ENCODE measurements at places on chromosomes 1 and 21.

DNA sequence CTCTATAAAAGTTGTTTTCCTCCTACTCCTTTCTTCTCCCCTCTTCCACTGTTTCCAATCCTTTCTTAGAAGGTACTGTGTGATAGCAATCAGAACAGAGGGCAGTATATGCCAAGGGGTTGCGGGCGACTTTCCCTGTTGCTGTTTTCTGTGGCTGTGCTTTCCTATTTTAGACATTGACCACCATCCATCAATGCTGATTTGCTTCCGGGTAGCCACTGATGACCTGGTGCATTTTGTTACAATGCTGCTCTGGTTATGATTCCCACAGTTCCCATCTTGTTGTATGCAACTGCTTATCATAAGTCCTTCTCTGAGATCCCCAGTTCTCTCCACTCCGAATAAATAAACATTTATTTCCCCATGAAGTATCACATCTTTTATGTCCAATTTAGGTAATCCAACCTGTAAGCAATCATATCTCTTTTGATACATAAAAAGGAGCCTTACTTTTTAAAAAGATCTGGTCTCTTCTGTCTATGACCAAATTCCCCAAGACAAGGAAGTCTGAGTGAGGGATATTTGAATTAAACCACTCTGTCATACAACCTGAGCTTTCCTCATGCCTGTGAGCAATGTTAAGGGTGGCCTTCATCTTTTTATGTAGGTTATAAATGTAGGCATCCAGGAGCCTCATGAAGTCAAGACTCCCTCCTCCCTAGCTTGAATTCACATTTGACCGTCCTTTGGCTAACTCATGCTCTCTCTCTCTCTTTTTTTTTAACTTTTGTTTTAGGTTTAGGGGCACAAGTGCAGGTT is 52.5 kb upstream of the CD55 start:
- no peak for DNase-seq

GRCh38 chr21:41600116-41600515 is 92.2 kb upstream of the TMPRSS2 start:
- DNase-seq: no peak

DNA sequence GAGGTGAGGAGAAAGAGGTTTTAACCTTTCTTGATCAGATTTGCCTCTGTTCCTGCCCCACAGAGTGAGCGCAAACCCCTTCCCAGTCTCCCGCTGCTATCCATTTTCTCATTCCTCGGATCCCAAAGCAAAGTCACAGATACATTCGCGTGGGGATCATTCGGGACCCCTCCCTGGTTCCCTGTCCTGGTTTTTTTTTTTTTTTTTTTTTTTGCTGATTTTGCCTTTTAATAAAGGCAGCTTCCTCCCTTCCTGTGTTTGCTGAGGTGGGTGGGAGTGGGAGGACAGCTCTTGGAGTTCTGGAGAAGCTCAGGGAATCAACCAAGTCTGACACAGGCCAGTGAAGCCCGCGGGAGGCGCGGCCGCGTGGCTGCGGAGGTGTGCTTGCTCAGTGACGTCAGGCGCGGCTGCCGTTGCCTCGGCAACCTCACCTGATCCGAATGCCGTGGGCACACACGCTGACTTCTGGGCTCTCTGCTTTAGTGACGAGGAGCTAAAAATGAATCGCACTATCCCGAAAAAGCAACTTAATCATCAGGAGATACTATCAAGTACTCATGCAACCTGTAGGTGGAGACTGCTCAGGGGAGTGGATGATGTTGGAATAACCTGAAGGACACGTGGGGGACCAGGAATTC is 106.4 kb downstream of the TBX19 start:
- DNase-seq: peak; percentile 78

- DNase-seq: no peak
Measured at GRCh38 chr1:21307663-21308305, 17.5 kb upstream of the ECE1 start.

DNA sequence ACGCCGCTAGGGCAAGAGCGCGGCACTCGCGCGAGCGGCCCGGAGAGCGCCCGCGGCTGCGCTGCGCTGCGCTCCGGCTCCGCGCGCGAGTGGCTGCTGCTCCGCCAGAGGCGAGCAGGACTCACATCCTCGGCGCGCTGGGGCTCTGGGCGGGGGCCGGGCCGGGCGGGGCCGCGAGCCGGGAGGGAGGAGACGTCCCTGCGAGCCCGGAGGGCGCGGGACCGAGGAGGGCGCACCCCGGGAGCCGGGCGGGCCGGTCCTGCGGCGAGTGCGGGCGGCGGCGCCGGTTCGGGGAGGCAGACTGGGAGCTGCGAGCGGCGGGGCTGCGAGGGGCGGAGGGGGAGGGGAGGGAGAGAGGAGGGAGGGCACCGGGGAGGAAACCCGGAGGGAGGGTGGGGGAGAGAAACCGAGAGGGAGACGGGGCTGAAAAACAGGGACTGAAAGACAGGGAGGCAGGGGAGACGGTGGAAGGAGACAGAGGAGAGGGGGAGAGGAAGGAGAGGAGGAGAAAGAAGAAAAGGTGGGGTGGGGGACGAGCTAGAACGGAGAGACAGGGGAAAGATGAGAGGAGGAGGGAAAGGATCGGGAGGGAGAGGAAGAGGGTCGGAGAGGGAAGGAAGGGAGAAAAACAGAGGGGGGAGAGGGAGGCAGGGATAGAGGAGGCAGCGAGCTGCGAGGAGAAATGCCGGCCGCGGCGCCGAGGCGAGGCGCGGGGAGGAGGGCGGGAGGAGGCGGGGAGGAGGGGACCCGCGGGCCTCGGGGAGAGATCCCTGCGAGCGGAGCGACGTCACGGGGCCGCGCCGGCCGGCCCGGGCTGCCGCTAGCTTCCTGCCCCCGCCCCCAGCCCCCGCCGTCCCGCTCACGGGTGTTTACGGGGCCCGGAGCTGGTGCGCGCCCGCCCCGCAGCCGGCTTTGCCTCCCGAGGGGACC is at the start of gene CAMK2N1:
CAMK2N1 (minus strand) TSS at position 684 of the 930 bp plus-strand sequence. CDS start 831 bp downstream, outside the sequence.
- peak; percentile 72 for DNase-seq

DNA sequence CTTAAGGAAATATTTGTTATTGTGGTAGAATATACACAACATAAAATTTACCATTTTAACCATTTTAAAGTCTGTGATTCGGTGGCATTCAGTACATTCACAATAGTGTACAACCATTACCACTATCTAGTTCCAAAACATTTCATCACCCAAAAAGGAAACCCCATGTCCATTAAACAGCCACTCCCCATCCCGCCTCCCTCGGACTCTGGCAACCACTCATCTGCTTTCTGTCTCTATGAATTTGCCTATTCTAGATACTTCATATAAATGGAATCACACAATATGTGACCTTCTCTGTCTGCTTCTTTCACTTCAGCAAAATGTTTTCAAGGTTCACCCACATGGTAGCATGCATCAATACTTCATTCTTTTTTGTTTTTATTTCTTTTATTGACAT is 51.3 kb downstream of the PTP4A2 start:
- DNase-seq: no peak

- DNase-seq: peak; percentile 75
Measured at GRCh38 chr1:6465461-6466005, 440 bp downstream of the TNFRSF25 start.

DNA sequence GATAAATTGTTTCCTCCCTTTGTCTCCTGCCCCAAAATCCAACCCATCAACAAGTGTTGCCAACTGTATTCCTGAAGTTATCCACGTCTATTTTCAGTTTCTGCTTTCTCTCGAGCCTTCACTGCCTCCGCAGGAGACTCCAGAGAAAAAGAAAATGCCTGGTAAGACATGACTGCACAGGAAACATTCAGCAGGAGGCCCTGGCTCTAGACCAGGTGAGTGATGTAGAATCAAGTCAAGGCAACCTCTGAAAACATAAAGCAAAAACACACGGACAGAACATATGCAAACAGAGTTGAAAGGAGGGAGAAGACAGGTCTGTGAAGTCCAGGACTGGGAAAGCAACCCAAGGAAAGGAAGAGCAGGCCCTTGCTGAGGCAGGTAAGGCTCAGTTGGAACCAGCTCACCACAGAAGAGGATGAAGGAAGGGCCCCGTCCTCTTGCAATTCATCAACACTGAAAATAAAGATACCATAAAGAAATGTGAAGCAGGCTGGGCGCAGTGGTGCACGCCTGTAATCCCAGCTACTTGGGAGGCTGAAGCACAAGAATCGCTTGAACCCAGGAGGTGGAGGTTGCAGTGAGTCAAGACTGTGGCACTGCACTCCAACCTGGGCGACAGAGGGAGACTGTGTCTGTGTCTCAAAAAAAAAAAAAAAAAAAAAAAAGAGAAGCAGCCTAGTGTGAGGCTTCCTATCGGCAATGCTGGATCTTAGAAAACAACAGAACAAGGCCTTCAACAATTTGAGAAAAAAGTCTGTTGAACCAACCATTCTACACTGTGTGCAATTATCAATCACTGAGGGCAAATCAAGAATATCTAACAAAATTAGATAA is 8.8 kb downstream of the NOL9 start:
- DNase-seq: no peak

DNA sequence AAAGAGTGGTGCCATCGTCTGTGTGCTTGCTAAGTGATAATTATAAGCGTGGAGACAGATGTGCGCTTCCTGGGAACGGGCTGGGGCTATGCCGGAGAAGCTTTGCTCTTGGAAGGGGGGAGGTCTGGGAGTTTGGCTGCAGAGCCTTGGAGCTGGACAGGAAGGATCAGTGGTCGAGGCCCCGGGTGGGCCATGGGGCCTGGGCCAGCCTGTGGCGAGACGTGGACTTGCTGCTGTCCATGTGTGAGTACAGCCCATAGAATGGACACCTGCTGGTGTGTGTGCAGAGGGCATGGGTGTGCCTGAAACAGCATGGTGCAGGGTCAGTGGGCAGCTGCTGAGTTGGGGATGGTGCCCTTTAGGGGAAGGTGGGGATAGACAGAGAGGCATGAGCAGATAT is 121.3 kb downstream of the PCBP3 start:
- DNase-seq: no peak

DNA sequence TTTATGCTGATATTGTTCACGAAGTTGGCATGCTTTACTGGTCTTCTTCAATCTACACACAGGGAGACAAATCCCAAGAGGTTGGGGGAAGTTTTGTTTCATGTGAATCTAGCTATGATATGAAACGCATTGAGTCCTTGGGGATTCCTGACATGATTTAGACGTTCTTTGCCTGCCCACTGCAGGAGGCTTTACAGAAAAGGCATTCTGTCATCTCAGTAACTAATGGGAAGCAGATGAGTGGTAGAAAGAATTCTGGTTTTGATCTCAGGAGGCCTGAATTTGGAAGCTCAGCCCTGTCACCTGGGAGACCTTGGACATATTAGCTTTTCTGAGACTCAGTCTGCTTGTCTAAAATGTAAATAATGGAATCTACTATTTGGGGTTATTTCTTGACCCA is 383.0 kb upstream of the NFIA start:
- DNase-seq: no peak

- no peak for DNase-seq
Measured at GRCh38 chr1:172476218-172476811, 32.4 kb upstream of the PIGC start.

- no peak for DNase-seq
Measured at GRCh38 chr1:89527750-89528381, 3.2 kb downstream of the LRRC8B start.

DNA sequence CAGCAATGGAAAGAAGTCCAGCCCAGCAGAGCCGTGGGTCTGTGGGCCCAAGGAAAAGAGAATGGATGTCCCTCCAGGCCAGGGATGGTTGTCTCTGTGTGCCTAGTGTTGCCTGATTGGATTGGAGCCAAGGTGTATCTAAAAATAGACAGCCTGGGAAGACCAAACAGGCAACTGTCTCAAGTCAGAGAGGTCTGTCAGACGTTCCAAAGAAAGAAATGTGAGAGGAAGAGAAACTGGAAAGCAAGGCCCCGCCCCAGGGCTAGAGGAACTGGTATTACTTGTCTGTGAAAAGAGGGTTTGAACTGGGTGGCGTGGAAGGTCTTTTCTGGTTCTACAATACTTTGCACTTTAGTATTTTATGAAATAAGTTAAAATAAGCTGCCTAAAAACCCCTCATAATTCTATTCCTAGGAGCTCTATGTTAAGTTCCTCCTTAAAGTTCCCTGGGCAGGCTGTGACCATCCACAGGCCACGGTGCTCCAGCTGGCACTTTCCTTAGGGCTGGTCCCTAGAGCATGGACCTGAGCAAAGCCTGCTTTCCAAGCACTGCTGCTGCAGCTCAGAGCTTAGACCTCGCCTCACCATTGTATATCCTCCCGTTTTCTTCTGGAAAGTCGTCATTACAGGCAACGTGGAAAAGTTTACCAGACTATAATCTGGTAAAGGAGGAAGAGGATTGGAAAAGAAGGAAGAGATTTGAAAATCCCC is 151.6 kb downstream of the DISC1 start:
- DNase-seq: no peak

DNA sequence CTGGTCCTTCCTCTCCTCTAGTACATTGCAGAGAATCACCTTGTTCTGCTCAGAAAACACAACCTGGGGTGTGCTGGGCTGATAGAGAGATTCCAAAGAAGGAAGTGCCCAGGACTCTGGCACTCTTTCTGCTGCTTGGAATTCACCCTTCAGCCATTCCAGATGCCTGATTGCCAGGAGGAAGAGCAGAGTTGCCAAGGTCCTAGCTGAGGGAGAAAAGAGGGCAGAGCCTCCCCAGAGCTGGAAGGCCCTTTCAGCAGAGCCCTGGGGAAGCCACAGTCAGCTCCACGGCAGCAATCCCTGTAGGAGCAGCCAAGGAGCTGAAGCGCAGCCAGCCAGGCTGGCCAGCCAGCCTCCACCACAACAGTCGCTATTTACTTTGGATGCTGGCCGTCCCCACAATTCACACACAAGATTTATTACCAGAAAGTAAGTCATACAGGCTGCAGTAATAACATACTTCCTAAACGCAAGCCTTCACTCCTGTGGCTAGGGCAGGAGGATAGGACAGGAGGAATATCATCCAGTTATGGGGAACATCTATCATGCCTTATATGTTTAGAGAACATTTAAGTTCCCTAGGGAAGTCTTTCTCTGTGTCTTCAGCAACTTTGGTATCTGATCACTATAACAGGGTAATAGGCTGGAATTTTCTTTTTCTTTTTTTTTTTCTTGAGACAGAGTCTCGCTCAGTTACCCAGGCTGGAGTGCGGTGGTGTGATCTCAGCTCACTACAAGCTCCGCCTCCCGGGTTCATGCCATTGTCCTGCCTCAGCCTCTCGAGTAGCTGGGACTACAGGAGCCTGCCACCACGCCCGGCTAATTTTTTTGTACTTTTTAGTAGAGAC is 36.6 kb upstream of the SLC44A3 start:
- no peak for DNase-seq

- no peak for DNase-seq
Measured at GRCh38 chr1:39268112-39268581, 63.7 kb downstream of the MACF1 start.

Data from activated T-cell treated with anti-CD3 and anti-CD28 coated beads, Interleukin-2, amount 50 U/mL, for 24 hours (primary cell).